A549 treated with CORT108297 at 1 μM for 4 hours (cell line): ENCODE measurements at places on chromosomes 2 and 18. TPM values are rescaled to one million over a fixed set of nuclear protein-coding genes. Genes with fewer than 3 reads are reported as not detected.

Gene MTA3
- 26.7 to 35.6 TPM (median 29.9 TPM) in 5 replicates for total RNA-seq

Gene RGPD3
- 0.12 to 0.20 TPM (median 0.16 TPM) in 5 replicates for total RNA-seq

Gene FBXO48
- 0.49 to 0.65 TPM (median 0.53 TPM) in 5 replicates for total RNA-seq

Gene GAREM1
- 2.8 to 4.3 TPM (median 3.3 TPM) in 5 replicates for total RNA-seq

Gene TFCP2L1
- 2.9 to 4.9 TPM (median 3.3 TPM) in 5 replicates for total RNA-seq

Gene CYRIA
- 0.06 to 0.30 TPM (median 0.14 TPM) in 5 replicates for total RNA-seq

Gene EFHD1
- total RNA-seq, result 1.9 to 2.9 TPM (median 2.5 TPM) in 5 replicates

Gene RFTN2
- total RNA-seq, result 0.01 TPM in 1 of 5 replicates, not detected in the others

Gene SLC19A3
- total RNA-seq, result 2.4 to 3.5 TPM (median 2.6 TPM) in 5 replicates
